ENCODE measurements at places on chromosomes 5 and 9.
A peak's percentile ranks its signal among the peaks of the same experiment; 100 is the strongest.

DNA sequence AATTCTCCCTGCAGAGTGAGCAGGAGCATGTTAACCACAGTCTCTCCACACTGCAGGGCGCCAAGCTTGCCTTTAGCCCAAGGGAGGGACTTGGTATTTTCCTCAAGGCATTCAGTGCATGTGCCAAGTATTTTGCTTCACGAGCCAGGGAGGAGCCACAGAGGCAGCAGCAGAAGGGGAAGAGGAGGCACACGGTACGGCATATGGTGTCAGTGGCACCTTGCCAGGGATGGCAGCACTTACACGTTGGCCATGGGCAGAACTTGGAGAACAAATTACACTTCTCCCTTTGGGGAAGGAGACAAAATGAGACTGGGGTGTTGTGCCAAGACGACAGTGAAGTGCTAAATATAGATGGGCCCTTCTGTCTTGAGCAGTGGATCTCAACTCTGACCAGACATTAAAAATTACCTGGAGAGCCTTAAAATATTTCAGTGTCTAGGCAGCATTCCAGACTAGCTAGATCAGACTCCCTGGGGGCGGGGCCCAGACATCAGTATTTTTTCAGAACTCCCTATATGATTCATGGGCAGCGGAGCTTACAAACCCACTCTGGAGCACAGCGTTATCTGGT lies 155.8 kb downstream of the DRD1 start:
- DNase-seq: no peak

- DNase-seq: no peak
These were observed 50.5 kb upstream of the OLFM1 start for GRCh38 chr9:135036861-135037465.

GRCh38 chr5:24535646-24536045 lies 109.1 kb downstream of the CDH10 start:
- DNase-seq: no peak

DNA sequence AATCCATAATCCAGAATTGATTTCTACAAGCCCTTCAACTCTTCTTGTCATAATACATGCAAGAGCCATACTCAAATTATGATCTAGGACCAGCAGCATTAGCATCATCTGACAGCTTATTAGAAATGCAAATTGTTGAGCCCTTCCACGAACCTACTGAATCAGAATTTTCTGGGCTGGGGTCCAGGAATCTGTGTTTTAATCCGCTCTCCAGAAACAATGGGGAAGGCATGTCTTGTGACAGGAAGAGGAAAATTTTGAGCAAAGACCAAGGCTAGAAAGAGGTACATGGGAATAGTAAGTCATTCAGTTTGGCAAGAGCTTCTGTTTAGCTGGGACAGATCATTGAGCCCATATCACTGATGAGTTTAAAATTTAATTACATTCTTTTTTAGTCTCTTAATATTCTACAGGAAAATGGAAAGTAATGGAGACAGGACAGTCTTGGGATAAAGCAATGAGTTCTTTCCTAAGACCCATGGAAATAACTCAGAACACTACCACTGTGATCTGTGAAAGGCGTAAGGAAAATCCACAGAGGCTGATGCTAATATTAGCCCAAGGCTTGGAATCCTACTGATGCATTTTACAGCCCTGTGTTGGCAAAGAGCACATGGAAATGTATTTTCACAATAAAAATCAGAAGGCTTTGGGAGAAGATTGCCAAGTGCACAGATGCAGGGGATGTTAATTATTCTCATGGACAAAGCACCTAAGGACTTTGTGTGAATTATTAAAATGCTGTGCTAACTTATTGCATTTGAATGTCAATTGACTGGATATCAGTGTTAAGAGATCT lies 73.7 kb upstream of the STK32A start:
- no peak for DNase-seq

DNA sequence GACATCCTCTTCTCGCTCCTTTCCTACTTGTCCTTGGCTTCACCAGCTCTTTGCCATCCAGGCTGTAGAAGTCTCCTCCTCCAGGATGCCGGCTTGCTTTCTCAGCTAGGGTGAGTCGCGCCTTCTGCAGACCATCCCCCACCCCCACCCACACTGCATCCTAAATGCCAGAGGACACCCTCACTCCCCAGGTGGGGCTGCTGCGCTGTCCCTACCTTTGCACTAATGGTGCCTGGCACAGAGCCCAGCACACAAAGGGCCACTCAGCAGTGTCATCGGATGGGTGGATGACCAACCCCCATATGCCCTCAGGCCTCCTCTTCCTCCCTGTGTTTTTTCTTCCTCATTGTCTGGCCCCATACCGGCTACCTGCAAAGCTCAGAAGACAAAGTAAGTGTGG lies 14.8 kb downstream of the IL9 start:
- DNase-seq: no peak

DNA sequence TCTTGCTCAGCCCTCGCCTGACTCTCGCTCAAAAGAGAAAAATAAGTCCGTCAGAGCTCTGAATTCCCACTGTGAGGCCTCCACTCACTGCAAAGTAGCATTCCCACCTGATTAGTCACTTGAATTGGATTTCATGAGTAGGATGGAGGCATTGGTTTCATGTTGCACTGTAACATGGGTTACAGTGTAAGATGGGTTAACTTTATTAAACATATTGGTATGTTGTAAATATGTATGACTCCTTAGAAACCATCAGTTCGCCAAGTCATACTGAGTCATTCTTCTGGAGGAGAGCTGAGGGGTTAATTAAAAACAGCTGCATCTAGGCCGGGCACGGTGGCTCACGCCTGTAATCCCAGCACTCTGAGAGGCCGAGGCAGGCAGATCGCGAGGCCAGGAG lies 93.8 kb upstream of the BNC2 start:
- DNase-seq: no peak

DNA sequence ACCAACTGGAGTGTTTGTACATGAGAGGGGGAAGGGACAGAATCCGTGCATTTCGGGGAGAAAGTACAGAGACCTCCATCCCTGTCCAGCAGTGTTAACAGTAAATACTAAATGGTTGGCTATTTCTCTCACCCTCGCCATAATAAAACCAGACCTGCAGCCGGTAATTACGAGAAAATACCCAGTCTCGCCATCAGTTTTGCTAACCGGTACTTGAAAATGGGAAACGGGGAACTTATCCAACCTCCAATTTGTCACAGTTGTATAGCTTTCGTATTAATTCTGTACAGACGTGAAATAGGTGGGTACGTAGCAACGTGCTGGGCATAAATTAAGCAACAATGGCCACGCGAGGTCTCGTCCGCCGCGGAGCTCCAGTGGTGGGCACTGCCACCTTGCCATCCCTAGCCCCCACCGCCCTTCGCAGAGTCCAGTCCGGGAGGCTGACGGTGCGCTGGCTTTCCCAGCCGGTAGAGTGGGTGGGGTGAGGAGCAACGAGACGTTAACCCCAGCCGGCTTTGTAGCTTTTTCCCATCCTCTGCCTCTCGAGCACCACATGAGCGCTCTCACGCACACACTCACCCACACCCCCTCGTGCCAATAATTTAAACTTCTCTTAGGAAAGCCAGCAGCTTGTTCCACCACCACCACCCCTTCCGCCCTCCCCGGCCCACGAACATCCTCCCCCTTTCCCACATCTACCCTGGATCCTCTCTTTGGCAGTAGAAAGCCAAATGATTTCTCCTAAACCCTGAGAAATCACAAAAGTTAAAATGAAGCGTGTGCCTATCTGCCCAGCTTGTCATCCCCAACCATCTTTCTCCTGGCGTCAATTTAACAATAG lies 1.8 kb downstream of the ELAVL2 start:
- DNase-seq: no peak

- no peak for DNase-seq
These were observed 817.1 kb upstream of the CDH9 start for GRCh38 chr5:27855491-27855890.

DNA sequence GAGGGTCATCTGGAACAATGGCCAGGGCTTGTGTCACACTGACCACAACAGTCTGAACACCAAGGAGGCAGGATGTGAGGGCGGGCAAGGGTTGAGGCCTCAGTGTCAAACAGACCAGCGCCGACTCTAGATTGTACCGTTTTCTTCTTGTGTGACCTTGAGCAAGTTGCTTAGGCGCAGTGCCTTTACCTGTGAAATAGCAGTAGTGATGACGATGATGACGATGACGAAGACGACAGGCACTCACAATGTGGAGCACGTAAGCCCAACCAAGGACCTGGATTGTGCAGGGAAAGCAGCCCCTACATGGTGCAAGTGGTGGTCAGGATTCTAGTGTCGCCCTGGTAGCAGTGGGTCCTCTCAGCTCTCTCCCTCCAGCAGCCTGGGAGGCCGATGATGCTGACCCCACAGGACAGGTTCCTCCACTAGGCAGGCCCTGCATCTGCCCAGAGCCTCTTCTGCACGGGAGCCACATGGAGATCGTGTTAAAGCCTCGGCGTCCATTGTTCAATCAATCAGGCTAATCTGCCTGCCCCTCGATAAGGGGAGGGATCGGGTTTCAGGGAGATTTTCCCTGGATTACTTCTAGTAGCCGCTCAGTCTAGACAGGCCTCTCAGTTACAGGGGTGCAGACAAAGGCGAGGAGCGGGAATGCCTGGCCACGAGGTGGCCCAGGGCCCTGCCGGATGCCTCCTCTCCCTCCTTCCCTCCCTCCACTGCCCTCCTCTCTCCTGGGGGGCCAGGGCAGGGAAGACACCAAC lies 91.7 kb downstream of the MACROH2A1 start:
- no peak for DNase-seq

GRCh38 chr5:53543401-53543800 lies 17.0 kb upstream of the NDUFS4 start:
- DNase-seq: no peak

- DNase-seq: no peak
These were observed 2.4 kb upstream of the TPRN start for GRCh38 chr9:137202966-137203365.

GRCh38 chr9:94054716-94055115 lies 29.5 kb upstream of the PTPDC1 start:
- DNase-seq: no peak

- DNase-seq: no peak
These were observed 1619.6 kb upstream of the WWC1 start for GRCh38 chr5:166671811-166672210.

DNA sequence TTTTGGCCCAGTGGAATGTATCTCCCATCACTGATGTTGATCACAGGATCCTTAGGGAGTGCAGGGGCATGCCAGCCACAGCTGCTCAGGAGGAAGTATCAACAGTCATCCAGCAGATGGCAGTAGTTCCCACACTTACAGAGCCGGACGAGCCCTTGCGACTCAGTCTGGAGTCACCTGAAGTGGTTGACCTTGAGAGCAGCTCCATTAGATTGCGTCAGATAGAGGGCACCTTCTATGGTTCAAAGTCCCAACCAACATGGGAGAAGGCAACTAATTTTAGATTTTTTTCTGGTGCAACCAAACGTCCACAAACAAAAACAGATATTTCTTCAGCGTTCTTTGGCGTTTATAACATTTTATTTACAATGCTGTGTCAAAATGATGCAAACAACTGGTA lies 124.5 kb downstream of the EGFLAM start:
- DNase-seq: peak; percentile 2

DNA sequence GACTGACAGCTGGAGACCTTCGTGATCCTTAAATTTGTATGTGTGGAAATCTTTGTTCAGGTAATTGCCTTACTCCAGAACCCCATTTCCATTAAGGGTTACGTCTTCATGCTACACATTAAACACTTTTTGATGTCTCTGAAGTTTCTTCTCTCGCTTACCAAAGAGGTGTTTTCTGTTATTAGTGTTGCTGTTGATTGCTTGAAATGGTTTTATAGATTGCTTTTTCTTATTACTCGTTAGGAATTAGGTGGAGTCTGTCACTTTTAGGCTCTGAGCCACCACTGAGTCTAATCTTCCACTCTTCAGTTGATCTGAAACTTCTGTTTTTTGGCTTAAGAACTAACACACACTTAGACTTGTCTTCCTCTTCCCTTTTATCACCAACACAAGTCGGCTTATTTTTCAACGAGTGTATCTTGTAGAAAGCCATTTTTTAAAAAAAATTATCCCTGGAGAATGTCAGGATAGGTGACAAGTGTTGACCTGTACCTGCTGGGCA lies 62.2 kb upstream of the PPARGC1B start:
- DNase-seq: no peak

DNA sequence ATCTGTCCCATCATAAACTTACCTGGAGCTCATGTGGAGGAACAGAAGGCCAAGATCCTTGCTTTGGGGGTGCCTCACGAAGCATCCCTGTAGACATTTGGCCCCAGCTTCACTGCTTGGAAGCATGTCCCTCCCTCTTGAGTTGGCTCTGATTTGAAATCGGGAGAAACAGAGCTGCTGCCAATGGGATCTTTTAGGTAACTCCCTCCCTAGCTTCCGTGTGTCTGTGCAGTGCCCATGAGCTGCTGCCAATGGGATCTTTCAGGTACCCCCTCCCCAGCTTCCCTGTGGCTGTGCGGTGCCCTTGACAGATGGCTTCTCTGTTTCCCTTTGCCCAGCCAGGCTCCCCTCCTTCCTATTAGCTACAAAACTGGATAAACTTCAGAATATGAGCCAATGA lies 178.0 kb downstream of the NR3C1 start:
- no peak for DNase-seq

DNA sequence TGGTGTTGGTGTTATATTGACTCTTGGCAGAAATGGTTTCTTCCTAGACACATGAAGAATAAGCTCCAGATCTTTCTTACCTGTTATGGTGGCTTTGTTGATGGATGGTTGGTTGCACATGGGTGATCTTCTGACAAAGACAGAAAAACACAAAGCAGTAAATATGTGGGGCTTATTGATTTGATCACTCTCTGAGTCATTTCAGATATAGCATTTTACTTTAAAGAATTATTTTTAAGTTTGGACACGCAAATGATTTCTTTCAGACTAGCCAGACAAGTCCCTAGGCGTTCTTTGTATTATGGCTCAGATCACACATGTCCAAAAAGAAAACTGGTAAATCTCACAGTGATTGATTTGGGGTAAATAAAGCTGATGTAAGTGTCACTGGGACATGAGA lies 597.6 kb downstream of the RAB3C start:
- no peak for DNase-seq

DNA sequence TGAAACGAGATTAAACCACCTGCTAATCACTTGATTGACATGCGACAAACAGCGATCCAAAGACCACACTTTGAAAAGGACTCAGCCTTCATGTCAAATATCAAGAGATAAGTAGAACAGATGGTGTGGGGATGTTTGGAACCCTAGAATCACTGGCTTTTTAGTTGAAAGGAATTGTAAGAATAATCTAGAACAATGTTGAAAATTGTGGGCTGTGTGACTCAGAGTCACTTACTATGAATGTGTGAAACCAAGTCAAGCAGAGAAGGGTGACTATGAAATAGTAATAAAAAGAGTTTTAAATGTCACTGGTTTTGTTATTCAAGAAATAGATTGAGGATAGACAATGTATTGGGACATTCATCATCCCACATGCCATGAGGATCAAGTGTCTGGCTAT lies 14.1 kb upstream of the C1QTNF3 start:
- no peak for DNase-seq

DNA sequence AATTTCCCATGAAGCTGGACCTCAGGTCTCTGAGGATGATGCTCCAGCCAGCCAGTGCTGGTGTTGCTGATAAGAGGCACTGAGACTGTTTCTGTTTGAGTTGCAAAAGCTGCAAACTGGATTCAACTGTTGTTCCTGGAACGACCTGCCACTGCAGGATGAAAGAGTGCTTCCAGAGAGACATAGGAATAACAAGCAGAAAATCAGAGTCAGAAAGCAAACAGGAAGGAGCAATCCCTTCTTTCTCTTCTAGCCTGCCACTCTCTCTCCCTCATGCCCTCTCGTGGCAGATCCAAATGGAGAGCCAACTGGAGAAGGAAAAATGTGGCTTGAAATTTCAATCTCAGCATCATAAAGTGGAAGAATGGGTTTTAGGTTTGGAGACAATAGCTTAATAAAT lies 110.4 kb downstream of the STARD4 start:
- DNase-seq: no peak
